ENCODE measurements at places on chromosomes 5 and 9.

DNA sequence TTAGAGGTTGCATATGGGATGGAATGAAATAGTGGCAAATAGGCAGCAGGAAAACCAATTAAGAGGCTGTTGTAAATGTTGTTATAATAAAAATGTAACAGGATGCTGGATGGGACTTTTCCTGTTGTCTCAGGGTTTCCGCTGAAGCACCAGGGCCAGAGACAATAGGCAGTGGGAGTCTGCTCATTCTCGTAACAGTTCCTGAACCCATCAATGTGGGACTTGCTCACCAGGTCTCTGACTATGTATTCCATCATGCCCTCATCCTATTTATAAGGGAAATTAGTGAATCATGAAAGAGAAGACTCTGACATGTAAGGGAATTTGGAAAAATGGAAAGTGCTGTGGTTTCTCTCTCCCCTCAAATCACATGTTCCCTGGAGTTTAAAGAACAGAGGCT, 23.5 kb upstream of the SSBP2 start:
- no peak for DNase-seq

DNA sequence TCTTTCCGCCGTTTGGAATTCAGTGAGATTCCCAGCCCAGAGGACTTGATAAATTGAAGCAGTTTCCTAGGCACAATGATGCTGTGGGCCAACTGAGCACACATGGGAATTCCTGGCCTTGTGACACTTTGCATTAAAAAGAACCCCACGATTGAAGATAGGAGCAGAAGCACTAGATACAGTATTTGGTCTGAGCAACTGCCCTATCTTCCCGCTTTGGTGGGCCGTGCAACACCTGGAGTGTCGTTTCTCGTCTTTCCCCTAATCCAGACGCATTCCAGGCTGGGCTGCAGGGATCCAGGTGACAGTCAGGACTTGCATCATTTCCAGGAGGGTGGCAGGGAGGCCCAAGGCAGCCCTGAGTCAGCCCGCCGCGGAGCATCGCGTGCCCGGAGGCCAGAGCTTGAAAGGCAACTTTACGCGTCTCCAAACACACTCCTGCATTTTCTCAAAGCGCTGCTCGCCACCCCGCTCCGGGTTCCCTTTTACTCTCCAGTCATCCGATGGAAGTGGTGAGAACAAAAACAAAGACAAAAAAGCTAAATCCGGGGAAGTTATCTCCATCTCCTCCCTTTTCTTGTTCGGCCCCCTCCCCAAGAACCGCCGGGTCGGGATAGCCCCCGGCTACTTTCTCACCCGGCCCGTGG, 753 bp upstream of the STC2 start:
- no peak for DNase-seq

- DNase-seq = no peak
These were observed 52.6 kb downstream of the MED27 start for GRCh38 chr9:132026932-132027585.

- DNase-seq = no peak
These were observed 4.1 kb upstream of the TOMM5 start for GRCh38 chr9:37596504-37596903.

GRCh38 chr5:54702470-54702869, 184.9 kb downstream of the SNX18 start:
- no peak for DNase-seq

GRCh38 chr5:33793836-33794549, 97.8 kb downstream of the ADAMTS12 start:
- DNase-seq = no peak

- DNase-seq = peak; percentile 5
These were observed 52.0 kb downstream of the ITGA2 start for GRCh38 chr5:53041071-53041692.

DNA sequence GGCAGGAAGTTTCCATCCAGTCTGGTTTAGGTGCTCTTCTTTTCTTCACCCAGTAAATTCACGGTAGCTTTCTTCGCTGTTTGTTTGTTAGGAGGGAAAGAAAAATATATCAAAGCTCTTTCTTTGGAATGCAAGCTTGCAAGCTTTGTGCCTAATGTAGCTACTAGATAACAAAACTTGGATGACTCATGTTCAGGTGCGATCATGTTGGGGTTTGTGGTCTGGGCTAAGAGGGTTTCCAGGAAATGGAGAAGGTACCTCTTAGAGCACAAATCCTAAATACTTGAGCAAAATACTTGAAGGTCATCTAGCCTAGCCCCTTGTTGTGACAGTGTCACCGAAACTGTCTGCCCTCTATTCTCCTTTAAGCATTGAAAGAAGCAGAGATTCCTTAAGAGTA, 17.7 kb downstream of the SRP19 start:
- DNase-seq = no peak

DNA sequence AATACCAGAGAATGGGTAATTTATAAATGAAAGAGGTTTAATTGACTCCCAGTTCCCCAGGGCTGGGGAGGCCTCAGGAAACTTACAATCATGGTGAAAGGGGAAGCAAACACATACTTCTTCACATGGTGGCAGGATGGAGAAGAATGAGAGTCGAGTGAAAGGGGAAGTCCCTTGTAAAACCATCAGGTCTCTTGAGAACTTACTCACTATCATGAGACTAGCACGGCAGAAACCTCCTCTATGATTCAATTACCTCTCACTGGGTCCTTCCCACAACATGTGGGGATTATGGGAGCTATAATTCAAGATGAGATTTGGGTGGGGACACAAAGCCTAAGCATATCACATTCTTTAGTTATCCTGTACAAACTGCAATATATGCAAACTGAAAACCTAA, 609.4 kb downstream of the MTRR start:
- no peak for DNase-seq

DNA sequence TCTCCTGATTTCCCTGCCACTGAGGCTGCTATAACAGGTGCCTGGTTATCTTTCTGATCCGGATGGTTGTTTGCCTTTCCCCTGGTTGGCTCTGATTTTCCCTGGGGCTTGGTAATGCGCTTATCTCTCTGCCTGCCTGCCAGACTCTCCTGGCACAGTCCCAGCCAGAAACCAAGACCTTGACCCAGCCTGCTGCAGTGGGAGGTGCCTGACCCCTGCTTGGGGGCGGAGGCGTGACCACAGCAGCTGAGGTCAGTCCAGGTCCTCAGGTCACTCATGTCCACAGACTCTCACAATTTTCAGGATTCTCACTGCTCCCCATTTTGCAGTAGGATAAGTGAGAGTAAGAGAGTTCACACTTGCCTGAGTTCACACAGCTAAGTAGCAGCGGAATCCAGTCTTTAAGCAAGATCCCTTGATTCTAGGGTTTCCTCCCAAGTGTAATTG, 24.4 kb upstream of the SYNPO start:
- DNase-seq = no peak

DNA sequence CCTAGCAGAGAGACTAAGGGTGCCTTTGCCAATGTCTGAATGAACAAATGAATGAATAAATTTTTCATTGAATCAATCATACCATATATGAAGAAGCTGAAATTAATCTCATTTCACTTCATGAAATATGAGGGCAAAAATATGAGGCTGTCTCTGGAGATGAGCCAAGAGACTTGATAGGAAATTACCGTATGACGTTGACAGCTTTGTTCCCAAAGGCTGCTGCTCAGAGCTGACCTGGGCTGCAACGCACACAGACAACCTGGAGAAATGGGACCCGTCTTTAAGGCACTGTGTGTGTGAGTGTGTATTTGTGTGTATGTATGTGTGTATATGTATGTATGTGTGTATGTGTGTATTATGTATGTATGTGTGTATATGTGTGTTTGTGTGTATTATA, 226.1 kb downstream of the IRX2 start:
- DNase-seq = no peak

DNA sequence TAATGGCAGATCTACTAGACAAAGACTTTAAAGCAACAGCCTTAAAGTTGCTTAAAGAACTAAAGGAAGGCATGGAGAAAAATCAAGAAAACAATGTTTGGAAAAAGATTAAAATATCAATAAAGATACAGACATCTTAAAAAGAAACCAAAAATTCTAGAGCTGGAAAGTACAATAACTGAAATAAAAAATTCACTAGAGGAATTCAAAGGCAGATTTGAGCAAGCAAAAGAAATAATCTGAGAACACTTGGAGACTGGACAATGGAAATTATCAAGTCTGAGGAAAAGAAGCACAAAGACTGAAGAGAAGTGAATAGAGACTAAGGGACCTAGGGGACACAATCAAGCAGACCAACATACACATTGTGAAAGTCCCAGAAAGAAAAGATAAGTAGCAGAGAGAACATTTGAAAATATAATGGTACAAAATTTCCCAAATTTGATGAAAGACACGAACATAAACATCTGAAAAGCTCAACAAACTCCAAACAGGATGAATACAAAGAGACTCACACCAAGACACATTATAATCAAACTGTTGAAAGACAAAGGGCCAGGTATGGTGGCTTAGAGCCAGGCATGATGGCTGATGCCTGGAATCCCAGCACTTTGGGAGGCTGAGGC, 26.3 kb downstream of the SIL1 start:
- DNase-seq = no peak

DNA sequence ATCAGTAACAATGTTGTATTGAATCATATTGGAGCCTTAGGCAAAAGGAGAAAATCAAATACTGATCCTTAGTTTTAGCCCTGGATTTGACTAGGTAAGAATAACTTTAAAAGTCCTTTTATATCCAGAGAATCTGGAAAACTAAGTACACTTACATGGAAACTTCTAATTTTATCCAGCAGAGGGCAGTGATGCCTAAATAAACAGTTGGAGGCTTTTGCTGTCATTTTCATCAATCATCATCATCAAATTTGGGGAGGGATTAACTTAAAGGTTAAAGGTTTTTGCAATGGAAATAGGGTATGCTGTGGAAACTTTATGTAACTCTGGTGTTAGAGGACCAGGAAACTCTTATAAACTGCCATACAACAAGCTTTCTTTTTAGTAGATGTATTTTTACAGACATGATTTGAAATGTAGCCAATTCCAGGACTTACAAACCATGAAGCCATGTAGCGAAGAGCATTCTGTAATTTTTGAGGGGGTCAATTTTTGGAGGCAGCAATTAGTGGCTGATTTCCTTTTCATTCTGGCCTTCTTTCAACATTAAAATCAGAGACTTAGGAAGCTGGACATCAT, 112.7 kb downstream of the OSTF1 start:
- no peak for DNase-seq

DNA sequence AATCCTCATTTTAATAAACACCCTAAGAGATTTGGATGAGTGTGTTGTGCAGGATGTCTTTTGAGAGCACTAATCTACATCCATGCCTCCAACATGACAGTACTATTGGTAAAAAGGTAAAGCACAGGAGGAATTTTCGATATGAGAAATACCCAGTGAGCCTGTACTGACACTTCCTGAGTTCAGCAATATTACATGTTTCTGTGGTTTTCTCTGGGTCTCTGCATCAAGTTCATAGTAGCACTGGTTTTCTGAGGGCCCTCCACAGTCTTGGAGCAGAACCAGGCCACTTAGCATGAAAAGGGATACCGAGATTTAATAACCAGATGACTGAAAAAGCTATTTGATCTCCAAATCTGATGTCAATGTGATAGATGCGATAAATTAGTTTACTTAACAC, 524.1 kb downstream of the TMEM38B start:
- DNase-seq = no peak

DNA sequence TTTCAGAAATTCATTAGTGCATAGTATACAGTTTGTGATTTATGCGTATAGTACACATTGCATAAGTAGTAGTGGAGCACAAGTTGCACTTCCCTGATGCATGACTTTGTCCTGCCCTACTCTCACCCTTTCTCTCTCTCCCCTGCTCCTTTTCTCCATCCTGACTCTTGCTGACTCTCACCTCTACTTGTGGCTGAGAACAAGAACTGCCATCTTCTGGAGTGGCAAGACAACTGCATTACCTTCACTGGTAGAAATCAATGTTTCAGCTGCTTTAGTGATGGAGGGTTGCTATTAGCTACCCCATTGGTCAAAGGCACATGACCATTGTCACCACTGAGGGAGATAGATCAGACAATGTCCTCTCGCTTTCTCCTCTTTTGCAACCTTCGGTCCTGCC, 26.9 kb downstream of the SPEF2 start:
- DNase-seq = no peak

- DNase-seq = no peak
These were observed 235.7 kb upstream of the ELL2 start for GRCh38 chr5:96197347-96197746.

DNA sequence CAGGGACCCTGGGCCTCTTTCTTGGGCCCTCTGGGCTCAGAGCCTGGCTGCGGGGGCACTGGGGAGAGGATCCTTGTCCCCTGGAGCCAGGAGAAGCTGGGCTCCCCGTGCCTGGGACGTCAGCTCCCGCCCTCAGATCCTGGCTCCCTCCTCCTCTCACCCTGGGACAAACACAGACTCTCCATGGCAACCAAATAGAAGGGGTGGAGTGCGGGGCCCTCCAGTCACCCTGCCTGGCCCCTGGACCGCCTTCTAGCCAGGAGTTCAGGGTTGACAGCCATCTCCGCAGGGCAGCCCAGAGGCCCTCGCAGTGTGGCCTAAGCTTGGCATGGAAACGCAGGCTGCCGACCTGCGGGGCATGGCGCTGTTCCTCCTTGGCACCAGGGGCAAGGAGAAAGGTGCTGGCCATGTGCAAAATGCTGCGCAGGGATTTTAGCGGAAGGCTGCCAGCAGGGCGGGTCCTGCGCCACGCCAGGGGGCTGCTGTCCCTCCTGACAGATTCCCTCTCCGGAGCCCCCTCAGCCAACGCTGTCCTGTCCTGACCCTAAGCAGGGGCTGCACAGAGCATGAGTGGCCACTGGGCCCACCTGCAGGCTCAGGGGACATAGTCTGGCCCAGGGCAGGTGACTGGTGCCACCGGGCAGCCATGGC, 1.0 kb downstream of the ZDHHC11 start:
- DNase-seq = no peak

DNA sequence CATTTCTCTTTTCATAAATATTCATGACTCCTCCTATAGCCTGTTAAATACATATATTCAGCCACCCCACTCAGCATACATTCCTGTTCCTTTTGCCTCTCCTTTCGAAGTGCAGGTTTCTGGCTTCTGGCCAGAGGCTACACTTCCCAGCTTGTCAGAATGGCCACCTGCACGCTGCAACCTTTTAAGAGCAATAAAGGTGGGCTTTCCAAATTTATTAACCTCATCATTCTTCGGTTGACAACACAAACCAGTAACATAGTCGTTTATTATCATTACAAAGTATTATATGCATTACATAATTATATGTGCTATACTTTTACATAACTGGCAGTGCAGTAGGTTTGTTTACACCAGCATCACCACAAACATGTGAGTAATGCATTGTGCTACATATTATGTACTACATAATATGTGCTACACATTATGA, 16.5 kb upstream of the TMEM171 start:
- no peak for DNase-seq

DNA sequence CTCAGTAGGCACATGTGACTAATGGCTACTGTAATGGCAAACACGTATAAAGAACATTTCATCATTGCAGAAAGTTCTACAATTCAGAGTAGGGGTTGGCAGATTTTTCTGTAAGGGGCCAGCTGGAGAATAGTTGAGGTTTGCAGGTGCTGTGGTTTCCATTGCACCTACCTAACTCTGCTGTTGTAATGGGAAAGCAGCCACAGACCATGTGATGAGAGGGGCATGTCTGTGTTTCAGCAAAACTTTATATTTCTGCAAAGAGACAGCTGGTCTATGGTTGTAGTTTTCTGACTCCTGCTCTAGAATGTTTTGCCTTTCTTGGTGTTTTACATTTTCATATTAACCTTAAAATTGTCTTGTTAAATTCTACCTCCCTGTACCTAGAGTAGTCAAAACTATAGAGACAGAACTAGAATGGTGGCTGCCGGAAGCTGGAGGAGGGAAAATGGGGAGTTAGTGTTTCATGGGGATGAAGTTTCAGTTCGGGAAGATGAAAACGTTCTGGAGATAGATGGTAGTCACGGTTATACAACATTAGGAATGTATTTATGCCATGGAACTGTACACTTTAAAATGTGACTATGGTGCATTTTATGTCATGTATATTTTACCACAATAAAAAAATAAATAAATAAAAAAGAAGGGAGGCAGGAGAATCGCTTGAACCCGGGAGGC, 44.3 kb downstream of the NUP214 start:
- no peak for DNase-seq
